ENCODE measurements at places on chromosomes 5 and 9.

DNA sequence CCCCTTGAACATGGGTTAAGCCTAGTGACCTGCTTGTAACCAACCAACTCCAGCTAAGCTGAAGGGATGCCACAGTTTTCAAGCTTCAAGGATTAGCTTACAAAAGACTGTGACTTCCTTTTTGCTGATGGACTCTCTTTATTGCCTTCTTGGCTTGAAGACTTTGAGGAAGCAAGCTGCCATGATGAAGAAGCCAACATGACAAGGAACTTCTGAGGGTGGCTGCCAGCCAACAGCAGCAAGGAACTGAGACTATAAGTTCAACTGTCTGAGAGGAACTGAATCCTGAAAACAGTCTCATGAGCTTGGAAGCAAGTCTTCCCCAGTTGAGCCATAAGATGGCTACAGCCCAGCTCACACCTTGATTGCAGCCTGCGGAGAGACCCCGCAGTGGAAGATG, 116.1 kb upstream of the TAF11L2 start:
- no peak for DNase-seq

DNA sequence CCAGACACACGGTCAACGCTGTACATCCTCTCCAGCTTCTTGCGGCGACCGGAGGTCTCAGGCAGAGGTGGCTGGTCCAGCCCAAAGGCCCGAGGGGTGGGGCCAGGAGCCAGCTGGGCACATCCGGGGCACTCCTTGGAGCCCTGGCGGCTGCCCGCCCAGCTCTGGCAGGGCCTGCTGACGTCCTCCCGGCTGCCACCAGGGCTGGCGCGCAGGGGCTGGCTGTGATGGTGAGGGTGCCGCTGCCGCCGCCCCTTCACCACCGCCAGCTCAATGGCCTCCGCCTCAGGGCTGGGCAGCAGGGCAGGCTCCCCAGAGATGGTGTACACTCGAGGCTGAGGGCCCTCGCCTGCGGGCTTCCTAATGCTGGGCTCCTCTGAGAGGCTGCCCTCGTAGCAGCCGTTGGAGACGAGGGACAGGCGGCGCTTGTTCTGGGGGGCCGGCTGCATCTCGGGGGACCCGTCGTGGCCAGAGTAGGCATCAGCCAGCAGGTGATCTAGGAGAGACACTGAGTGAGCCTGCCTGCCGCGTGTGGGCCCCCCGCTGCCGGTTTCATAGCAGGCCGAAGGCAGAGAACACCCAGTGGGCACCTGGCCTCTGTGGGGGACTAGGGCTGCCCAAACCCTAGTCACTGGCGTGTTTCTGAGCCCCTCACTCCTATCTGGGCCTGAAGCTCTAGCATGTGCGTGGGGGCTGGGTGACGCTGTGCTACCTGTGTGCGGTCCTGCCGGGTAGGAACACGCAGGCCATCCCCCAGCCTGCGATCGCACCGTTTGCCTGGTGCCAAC, 1.5 kb downstream of the NSMF start:
- DNase-seq: no peak

- DNase-seq: no peak
Measured at GRCh38 chr9:91042024-91042423, 240.4 kb downstream of the SYK start.

GRCh38 chr9:117435630-117436261, 20.9 kb upstream of the ASTN2 start:
- no peak for DNase-seq

DNA sequence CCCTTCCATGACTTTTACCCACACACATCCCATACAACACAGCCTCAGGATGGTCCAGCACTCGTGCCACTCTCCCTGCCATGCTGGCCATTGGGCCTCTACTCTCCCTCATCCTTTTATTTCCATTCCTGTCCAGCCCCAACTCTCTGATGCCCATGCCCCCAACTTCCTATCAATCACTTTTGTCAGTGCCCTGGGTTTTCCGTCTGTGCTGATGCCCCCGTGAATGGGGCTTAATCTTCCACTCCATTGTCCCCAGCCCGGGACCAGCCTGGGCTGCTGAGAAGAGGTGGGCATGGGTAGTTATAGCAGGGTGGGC, 12.6 kb upstream of the ACSL6 start:
- no peak for DNase-seq

DNA sequence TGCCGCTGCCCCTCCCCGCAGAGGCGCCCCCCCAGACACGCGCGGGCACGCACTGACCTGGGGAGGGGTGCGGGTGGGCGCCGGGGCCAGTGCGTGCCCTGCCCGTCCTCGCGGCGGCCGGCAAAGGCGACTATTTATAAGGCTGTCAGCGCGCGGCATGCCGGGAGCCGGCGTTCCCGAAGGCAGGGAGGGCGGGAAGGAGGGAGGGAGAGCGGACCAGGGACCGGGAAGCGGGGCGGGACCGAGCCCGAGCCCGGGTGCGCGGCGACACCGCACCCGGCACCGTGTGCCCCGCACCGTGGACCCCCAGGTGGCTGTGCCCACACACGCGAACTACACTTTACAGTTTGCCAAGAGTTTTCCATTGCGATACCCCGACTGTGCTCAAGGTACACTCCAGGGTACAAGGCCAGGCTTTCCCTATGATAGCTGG, at the start of gene AK1:
Gene AK1, minus strand, starts transcription at position 110 of the 433 bp plus-strand sequence. CDS start 3,058 bp downstream, outside the sequence.
- DNase-seq: peak; percentile 62

GRCh38 chr5:1262381-1262780, 32.5 kb downstream of the TERT start:
- DNase-seq: no peak

DNA sequence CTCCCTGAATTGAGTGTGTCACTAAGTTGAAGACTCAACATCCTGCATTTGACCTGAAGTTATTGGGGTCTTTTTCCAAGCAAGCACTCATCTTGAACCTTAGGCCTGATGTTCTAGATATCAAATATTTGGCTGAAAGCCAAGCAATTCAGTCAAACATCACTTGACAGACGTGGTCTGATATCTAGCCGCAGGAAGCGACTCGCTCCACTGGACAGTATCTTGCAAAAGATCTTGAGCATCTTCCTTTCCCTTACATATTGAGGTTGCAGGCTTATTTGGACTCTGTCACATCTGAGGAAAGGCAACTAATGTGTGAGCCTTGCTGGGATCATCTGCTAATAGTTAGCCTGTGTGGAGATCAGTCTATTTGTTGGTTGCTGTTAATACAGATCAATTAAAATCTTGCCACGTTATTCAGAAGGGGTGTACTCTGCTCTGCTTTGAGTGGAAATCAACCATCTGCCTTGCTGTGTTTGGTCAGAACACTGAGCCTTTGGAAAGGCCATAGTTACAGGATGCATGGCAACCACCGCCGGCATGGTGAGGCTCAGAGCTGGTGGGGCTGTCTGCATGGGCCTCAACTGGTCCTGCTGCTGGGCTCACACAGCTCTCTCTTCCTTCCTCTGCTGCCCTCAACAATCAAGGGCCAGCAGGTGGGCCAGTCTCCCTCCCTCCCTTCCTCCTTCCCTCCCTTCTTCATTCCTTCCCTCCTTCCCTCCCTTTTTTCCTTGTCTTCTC, 166.9 kb upstream of the KLF9 start:
- no peak for DNase-seq

DNA sequence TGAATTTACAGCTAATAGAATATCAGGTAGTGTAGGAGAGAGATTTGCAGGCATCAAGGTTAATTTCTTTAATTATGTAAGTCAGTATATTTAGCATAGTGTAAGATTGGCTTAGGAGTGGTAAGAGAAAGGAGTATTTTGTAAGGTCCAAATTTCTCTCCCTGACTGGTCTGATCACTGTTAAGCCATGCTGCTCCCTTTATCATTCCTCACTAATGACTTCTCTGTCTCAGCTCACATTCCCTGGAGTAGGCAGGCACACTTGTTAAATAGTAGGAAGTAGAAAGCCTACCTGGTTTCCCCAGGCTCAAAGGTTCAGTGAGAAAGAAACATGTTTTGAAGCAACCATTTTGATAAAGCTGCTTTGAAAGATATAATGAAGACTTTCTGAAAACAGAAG, 90.7 kb downstream of the SMIM15 start:
- no peak for DNase-seq

GRCh38 chr9:115250621-115251032, 132.7 kb upstream of the TNC start:
- DNase-seq: no peak

GRCh38 chr5:151461312-151461711, 13.9 kb downstream of the SLC36A1 start:
- no peak for DNase-seq

- peak; percentile 76 for DNase-seq
Measured at GRCh38 chr5:170420806-170421412, 31.7 kb upstream of the KCNMB1 start.

- no peak for DNase-seq
Measured at GRCh38 chr9:72333709-72334108, 31.3 kb downstream of the ZFAND5 start.

DNA sequence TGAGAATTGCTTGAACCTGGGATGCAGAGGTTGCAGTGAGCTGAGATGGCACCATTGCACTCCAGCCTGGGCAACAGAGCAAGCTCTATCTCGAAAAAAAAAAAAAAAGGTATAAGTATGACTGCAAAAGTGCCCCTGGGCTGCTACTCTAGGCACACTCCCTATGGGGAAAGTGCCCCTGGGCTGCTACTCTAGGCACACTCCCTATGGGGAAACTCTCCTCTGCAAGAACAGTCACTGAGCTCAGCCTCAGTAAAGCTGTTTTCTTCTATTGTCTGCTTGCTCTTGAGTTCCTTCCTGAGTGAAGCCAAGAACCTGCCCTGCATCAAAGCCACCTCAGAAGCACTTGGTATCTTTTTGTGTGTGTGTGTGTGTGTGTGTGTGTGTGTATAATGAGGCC, 20.9 kb upstream of the TENT2 start:
- no peak for DNase-seq

GRCh38 chr5:43309637-43310036, 3.6 kb downstream of the HMGCS1 start:
- DNase-seq: no peak

DNA sequence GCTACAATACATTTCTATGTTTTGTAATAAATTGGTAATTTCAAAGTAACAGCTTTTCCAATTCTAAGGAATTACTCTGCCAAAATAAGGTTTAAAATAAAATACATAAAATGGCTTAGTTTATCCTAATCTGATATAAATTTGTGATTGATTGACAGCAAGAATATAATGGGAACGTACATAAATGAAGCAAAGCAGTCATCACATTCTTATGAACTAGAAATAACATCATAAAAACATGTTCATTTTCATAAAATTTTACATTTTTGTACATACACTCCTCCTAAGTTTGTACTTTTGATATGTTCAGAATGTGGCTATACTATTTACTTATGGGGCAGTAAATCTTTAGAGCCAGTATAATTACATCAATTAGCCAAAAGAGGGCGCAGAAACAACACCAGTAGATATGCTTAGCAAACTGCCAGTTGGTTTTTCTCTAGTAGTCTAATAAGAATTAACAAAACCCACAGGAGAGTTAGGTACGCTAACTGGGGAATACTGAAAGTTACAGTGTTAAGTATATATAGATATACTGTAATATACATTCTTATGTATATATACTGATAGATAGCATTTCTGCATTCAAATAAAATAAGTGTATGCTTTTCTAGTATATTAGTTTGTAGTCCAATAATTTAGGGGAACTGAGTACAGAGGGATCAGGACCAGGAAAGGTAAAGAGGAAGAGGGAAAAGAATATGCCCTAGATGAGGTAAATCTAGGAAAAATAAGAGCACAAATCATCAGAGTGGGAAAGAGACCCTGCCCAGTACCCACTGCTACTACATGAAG, 76.8 kb downstream of the ZDHHC21 start:
- no peak for DNase-seq

GRCh38 chr5:10699281-10699874, 61.7 kb downstream of the DAP start:
- no peak for DNase-seq

DNA sequence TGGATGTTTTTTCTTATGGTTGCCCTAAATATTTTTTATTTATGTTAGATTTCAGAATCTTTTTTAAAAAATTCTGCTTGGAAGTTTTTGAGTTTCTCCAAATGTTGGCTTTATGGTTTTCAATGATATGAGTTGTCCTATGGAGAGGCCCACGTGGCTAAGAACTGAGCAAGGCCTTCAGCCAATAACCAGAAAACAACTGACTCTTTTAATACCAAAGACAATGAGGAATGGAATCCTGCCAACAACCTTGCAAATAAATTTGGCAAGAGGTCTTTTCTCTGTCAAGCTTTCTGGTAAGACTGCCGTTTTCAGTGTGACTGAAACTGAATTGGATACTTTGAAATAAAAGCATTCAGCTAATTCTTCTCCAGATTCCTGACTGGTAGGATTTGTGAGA, 1740.1 kb upstream of the WWC1 start:
- no peak for DNase-seq

DNA sequence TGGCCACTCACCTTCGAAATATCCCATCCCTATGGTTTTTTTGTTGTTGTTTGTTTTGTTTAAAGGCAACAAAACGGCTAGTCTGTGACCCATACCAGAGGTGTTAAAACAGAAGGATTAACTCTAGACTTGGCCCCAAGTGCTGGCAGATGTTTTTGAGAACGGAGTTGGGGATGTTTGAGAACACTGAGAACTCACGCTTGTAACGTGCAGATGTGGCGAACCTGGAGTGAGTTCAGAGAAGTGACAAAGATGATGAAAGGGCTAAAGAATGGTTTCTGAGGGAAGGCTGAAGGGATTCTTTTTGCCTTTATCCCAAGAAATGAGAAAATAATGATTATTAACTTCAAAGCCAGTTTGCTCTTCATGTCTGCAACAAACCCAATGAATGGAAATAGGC, 286.5 kb downstream of the ZNF608 start:
- DNase-seq: no peak

DNA sequence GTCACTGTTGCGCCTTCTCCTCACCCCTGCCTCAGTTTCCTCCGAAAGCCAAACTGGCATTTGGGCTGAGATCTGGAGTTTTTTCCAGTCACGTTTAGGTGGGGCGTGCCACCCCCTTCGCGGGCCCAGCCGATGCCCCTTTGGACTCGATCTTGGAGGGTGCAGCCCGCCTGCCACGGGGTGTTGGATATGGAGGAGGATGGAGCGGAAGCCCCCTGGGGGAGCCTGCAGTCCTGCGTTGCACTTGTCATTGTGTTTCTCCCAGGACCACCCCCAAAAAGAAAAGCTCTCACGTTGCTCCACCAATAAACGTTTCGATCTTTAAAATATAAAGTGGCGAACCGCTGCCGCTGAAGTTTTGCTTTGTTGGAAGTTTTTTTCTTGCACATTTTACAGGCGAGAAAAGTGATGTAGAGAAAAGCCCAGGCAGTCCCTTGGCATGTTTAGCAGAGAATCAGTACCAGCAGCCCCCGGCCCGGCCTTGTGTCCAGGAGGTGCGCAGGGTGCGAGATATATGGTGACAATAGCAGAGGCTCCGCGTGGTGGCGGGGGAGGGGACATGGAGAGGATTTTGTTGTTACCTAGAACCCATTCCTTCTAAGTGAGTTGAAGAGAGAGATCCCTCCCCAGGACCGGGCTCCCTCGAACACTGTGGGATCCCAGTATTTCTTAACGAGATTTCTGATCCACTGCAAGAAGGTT, 681 bp downstream of the F2R start:
- peak; percentile 19 for DNase-seq

Measured in endothelial cell (in vitro differentiated cells).